ENCODE measurements at places on chromosomes 2 and 18. TPM values are rescaled to one million over a fixed set of nuclear protein-coding genes. Genes with fewer than 3 reads are reported as not detected.
A peak's percentile ranks its signal among the peaks of the same experiment; 100 is the strongest.

Gene ANKRD29
- 4.0 TPM for total RNA-seq

Gene FN1
- total RNA-seq = 455 TPM

Gene DCDC2C
- 0.18 TPM for total RNA-seq

Gene GKN1
- total RNA-seq = 0.09 TPM

Gene ZAP70
- 3.2 TPM for total RNA-seq

Gene SH3BP4
- total RNA-seq = 14.8 TPM

Gene SMYD1
- total RNA-seq = 169 TPM

Gene GALR1
- under 0.01 TPM for total RNA-seq

Gene KIAA2012
- total RNA-seq = 0.31 TPM

Gene PLEKHH2
- 15.3 TPM for total RNA-seq

Gene CAPN14
- 0.09 TPM for total RNA-seq

DNA sequence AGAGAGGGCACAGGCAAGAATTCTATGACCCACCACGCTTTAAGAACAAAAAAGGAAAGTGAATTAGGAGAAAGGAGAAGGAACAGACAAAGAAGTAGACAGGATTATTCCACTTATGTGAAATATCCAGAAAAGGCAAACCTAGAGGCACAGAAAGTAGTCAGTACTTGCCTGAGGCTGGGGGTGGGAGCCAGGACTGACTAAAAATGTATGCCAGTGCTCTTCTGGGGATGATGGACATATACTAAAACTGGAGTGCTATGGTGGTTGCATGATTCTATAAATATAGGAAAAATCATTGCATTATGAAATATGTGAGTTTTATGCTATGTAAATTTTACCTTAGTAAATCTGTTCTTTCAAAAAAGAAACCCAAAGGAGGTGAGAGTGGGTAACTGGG, 73.9 kb upstream of the TTN start:
- no peak for DNase-seq

DNA sequence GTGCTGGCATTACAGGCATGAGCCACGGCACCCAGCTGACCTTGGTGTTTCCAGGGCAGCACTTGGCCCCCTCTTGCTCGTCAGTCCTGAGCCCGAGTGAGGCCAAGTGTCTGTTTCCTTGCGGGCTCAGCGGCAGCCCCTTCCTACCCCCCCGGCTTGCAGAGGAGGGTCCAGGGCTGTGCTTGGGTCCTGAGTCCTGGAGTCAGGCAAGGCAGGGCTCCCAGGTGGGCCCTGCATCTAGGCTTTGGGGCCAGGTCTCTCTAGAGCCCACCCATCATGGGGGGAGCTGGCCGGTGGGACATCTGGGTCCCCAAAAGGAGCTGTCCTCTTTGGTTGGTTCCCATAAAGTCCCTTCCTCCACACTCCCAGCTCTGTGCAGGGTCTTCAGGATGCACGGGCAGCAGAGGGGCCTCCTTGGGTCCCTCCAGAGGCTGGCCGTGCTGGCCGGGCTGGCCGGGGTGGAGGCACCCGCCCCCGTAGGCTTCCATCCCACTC, 63.7 kb upstream of the HPCAL1 start:
- no peak for DNase-seq

DNA sequence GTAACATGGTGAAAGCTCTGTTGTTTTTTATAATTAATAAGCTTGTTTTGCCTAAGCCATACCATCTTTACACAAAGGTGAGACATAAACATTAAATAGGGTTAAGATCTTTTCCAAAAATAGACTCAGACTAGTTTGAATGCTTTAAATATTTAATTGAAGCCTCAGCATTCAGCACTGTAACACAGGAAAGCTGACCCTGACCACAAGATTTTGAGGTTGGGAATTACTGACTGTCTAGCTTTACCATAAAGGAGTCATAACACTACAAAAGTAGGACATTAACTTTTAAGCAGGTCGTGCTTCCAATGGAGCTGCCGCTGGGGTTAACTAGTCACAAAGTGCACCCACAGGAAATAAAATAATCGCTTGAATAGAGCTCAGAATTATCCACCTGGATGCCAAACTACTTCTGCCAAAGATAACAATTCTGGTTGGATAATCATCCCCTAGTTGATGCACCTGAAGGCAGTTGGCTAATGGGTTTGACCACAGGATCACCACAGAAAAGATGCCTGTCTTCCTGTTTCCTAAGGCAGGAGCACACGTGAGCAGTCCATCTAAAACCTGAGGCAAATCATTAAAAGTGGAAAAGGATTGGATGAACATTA, 106.2 kb downstream of the COBLL1 start:
- DNase-seq = no peak

DNA sequence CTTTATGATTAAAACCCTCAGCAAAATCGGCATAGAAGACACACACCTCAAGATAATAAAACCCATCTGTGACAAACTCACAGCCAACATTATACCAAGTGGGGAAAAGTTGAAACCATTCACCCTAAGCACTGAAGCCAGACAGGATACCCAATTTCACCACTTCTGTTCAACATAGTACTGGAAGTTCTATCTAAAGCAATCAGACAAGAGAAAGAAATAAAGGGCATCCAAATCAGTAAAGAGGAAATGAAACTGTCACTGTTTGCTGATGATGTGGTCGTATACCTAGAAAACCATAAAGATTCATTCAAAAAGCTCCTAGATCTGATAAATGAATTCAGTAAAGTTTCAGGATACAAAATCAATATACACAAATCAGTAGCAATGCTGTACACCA, 16.4 kb upstream of the RPRD1A start:
- no peak for DNase-seq

- no peak for DNase-seq
Measured at GRCh38 chr2:120972286-120972685, 236.6 kb downstream of the GLI2 start.

DNA sequence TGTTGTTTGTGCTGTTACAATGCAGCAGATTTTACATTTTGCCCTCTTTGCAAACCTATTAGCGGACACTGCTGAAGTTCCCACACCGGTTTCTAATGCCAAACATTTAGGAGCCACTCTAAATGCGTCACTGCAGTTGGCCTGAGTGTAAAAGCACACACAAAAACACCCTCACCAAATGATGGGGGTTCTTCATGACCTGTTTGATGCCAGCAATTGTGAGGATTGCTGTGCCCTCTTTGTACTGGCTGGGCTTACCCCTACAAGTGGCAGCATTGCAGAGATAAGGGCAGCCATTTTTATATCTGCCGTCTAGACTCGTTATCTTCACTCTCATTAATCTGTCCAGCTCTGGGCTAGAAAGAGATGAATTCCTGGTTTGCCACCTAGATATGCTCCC, 85.3 kb downstream of the NRP2 start:
- DNase-seq = no peak

GRCh38 chr2:144452169-144452988, 67.5 kb downstream of the ZEB2 start:
- DNase-seq = peak; percentile 38

GRCh38 chr18:57077005-57077765, 69.7 kb upstream of the BOD1L2 start:
- no peak for DNase-seq

DNA sequence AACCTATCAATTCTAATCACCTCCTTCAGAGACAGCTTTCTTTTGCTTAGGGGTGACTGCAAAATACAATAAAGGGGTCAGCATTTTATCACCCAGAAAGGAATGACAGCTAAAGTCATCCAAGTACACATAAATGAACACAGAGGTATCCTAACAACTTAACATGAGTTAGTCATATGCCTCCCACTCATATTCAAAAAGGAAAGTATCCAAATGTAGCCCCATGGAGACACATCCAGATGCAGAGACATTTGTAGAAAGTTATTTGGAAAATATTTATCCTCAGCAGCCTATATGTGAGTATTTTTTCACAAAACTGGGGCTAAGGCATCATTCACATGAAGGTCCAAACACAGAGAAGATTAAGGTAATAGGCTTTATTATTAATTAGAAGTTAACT, 1579.7 kb upstream of the SLC39A10 start:
- peak; percentile 71 for DNase-seq

- DNase-seq = no peak
Measured at GRCh38 chr2:148209603-148210002, 188.7 kb downstream of the MBD5 start.

DNA sequence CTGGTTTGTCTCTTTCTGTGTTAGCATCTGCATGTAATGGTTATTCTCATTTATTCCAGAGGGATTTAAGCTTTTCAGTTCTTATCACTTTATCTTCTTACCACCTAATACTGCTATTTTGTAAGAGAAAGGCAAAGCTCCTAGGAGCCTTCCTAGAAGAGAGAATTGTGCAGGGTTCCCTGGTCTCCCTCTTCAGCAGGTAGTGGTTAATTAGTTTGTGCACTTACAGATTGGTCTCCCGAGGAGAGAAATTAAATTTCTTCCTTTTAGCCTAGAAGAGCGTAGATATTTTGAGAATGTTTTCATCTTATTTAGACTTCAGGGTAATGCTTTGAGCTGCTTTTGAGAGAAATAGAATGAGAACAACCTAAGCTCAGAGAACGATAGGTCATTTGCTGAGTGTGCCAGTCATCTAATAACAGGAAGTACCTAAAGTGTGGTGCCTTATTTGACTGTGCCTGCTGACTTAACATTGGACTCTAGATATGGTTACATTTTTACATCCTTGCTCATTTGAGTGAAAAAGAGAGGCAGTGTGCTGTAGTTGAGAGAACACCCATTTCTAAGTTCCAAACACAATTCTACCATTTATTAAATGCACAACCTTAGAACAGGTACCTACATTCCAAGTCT, 651.4 kb downstream of the STK39 start:
- no peak for DNase-seq

DNA sequence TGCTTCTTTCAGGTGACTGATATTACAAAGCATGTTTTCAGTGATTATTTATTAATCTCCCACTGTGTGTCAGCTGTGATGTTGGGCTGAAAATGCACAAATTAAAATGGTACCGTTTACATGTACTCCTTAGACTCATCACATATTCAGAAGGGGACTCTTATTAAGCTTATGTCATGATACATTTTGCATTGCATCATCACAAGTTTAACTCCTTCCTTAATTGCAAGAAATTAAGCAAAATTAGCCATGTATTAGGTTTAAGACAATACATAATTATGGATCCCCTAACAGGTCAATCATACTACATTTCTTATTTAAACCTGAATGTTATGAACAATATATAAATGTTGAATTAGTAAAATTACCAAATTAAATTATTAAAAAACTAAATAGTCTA, 899.1 kb downstream of the TMEM182 start:
- no peak for DNase-seq

DNA sequence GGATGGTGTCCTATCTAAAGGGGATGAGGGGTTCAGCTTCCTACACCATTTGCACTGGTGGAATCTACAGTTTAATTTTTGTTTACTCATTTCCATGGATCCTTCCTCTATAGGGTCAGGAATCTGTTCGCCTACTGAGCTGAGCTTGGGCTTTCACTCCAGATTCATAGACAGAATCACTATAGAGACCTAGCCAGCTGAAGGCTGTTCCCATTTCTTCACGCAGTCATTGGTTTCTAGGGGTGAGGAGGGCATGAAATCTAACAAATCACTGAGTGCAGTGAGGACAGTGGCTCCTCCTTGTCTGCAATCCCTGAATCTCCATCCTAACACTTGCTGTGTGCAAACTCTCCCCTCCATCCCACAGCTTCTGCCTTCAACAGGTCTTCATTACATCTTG, 578.5 kb downstream of the TSN start:
- no peak for DNase-seq

GRCh38 chr2:26555246-26556133, 77.6 kb upstream of the OTOF start:
- no peak for DNase-seq

GRCh38 chr2:191474464-191474863, 203.5 kb upstream of the NABP1 start:
- DNase-seq = peak; percentile 66

DNA sequence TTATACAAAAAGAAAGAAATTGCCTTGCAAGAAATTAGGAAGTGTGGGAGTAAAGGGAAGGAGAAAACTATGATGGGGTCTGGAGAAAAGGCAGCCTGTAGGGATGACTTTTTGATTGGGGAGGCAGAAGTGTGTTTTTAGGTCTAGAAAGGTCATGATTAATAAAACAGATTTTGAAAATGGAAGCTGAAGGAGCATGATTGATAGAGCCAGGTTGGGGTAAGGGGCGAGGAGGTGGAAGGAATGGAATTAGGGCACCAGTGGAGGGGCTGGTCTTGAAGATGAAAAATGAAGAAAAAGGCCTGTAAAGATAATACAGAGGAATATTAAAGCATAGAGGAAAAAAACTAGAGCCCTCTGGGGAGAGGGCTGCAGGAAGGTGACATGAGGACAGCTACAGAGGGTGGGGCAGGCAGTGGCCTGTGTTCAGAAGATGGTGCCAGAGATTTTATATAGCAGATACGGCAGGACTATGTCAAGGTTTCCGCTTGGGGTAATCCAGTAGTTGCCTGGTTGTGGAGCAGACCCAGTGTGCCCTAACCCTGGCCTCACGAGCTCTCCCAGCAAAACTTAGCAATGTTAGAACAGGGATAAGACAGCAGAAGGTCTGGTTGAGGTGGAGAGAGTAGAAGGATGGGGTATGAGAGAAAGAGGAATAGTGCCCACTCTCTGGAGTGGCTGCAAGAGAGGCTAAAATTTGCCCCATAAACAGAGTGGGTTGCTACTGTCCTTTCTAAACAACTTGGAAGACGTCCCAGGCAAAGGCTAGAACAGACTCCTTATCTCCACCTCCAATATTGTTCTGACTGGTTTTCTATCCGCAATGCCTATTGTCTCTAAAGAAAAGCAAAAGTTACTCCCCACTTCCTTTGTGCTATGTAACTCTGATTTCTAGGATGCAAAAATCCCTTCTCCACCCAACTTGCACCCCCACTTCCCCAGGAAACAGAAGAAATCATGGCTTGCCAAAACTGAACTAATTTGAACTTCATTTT, 287.3 kb downstream of the AGPS start:
- no peak for DNase-seq

DNA sequence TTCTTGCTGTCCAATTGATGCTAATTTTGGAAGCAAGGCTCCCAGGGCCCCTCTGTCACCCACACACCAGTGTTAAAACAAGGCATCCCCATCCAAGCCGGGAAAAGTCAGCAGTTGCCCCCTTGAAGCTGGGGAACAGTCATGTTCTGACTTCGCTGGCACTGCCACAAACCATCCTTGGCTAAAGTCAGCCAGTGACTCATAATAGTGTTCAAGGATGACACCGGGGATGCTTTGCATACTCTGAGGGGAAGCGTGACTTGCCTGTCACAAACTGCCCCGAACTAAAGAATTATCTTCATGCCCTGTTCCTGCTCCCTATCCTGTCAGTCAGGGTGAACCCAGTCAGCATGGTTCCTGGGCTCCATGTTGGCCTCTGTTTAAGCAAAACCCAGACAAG, 37.0 kb downstream of the TGFA start:
- no peak for DNase-seq

GRCh38 chr2:56682397-56682760, 498.6 kb downstream of the CCDC85A start:
- DNase-seq = no peak

GRCh38 chr18:76357585-76358260, 137.3 kb downstream of the ZNF516 start:
- DNase-seq = no peak

DNA sequence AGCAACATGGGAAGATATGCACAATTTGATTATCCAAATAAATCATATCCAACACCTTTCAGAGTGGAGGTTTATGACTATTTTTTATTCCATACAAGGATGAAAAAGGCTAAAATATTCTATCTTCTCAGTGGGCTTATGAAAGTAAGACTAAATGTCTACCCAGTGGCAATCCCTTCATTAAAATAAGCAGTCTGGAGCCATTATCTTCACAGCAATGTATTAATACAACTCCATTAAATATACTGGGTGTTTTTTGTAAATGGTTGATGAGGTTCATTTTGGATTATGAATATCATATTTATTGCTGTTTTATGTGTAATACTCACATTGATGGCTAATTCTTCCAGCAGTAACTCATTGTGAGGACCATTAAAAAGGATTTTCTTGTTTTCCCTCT, 352.7 kb upstream of the SOX11 start:
- DNase-seq = no peak

- no peak for DNase-seq
Measured at GRCh38 chr18:56659111-56659510, 8.0 kb downstream of the WDR7 start.
